ENCODE measurements at places on chromosomes 2 and 18.

DNA sequence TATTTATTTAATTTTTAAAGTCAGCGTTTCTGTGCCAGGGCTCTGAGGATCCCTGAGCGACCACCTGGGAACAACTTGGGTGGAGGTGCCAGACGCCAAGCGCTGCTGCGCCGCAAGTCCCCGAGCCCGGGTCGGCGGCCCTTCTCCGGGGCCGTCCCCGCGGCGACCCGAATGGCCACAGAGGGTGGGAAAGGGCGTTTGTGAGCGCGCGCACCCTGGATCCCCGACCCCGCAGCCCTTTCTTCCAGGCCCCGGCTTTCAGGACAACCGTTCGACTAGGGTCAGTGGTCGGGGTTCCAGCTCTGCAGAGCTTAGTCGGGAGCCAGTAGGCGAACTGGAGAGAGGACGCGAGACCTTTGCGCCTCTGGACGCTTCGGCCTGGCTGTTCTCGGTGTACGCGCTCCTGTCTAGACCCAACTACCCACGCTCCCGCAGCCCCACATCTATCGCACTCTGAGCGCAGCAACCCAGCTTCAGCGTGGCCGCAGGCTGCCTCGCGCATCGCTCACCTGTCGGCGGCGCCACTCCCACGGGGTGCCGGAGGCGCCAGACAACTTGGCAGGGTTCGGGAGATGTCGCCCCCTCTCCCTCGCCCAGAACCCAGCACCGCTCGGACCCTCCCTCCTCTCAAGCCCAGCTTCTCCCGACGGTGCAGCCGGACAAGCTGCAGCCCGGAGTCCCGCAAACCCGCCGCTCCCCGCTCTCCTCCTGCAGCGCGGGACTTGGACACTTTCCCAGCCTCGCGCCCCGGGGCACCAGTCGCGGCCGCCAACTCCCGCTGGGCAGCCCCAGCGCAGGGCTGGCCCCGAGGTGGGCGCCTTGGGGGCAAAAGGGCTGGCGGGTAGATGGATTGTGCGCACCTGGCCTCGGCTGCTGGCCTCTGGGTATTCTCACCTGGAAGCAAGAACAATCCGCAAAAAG is 758 bp downstream of the LYPD1 start:
- DNase-seq = no peak

DNA sequence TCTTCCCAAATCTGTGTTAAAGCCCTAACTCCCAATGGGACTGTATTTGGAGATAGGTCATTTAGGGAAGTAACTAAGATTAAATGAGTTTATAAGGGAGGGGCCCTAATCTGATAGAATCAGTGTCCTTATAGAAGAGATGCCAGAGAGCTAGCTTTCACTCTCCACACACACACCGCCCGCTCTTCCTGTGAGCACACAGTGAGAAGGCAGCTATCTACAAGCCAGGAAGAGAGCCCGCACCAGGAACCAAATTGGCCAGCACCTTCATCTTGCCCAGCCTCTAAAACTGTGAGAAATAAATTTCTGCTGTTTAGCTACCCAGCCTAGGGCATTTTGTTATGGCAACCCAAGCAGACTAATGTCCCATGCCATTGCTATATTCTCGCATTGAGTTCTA is 125.2 kb downstream of the RTN4 start:
- no peak for DNase-seq

DNA sequence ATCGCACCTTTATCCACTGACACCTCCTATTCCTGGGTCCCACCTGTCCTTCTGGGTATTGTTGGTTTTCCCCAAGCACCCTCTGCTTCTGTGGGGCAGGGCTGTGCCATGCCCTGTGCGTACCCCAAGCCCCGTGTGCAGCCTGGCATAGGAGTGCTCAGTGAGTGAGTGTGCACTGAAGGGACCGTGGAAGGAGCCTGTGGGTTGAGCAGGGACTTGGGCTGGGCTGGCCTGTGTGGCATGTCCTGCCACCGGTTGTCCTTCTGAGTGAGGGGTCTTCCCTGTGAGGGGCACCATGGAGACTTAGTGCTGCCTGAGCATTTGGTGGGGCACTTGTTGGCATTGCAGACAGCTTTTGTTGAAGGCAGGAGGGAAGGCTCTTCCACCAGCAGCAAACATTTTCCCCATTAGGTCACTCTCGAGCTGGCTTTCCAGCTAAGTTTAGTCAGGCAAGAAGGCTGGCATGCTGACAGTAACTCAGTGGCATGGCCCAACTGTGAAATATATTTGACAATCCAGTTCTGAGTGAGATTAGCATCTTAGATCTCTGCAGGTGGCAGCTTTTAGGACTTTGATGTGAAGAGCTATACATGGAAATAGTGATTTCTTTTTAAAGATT is 64.7 kb downstream of the LPIN1 start:
- no peak for DNase-seq

DNA sequence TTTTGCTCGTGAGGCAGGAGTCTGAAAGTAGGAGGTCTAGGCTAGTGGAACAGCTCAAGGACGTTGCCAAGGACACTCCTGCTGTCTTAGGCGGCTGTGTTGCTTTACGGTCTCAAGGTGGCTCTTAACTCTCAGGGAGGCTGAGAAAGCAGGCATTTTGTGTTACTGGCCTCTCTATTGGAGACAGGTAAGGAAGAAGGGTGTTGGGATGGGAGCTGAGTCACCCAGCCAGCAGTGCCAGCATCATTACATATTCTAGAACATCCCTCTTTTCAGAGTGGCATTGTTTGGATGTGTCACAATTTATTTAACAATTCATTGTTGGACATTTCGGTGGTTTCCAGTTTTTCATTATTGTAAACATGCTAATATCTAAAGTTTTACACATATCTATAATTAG is 30.8 kb upstream of the TMEM214 start:
- DNase-seq = no peak

GRCh38 chr2:121501031-121501430 is 29.6 kb upstream of the RNU4ATAC start:
- no peak for DNase-seq

- no peak for DNase-seq
Observed at GRCh38 chr18:12441475-12442034, 33.8 kb downstream of the PRELID3A start.

- DNase-seq = no peak
Observed at GRCh38 chr2:176068419-176068832, 15.3 kb downstream of the EVX2 start.

- DNase-seq = no peak
Observed at GRCh38 chr18:37188016-37188791, 359.3 kb downstream of the KIAA1328 start.

DNA sequence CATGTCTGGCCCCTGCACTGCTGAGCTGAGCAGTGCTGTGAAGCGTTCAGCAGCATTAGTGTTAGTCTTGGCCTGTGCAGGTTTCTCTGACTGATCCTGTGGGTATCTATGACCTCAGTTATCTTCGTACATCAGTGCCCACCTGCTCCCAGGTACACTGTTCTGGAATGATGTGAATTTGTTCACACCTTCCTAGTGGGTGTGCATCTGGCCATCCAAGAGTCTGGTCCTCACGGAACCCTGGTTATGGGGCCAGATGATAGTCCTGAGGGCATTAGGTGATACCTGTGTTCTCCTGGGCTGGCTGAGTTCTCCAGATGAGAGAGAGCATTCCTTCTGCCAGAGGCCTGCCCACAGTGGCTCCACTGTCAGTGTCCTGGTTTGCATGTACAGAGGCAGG is 57.2 kb downstream of the INPP4A start:
- DNase-seq = no peak

DNA sequence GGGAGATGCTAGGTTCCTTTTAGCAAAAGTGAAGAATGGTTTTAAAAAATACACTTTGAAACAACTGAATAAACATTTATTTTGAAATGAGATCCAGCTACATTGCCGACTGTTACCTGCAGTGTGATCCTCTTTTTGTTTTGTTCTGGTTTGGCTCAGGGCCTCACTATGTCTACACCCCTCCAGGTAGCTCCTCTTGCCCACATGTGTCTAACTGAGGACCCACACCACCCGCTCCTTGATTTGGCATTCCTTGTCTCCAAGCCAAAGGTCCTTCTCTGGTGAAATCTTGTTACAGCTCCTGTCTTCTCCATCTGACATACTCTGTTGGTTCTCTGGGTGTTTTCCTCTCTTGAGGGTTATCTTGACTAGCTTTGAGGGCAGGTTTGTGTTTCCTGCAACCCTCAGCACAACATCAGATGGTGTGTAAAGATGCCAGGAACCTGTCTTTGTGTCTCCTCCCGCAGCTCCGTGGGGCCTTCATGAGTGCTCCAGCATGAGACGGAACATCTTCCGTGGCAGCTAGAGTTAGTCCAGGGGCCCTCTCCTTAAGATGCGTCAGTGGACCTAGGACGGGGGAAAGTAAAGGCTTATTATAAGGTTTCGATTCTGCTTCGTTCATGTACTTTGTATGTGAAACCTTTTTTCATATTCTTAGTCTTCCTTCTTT is 32.1 kb downstream of the MAP4K4 start:
- no peak for DNase-seq

DNA sequence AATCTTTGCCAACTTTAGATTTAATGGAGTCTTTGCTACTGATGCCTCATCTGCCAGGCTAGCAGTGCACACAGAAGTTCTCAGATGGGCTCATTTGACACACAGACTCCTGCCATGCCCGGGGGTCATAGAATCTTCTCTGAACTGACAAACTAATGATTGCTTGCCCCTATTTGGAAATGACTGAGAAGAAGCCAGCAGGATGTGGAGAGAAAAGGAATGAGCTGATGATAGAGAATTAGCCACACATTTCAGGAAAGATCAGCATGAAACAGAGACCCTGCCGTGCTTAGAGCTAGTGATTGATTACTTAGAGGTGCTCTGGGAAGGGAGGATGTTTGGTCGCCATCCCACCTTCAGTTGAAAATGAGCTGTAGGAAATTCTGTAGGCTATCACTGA is 178.5 kb downstream of the TPGS2 start:
- DNase-seq = no peak

DNA sequence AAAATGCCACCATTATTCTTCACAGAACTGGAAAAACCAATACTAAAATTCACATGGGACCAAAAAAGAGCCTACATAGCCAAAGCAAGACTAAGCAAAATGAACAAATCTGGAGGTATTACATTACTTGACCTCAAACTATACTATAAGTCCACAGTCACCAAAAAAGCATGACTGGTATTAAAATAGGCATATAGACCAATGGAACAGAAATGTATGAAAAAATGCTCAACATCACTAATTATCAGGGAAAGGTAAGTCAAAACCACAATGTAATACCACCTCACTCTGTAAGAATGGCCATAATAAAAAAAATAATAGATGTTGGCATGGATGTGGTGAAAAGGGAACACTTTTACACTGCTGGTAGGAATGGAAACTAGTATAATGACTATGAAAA is 158.6 kb downstream of the CDH2 start:
- no peak for DNase-seq

DNA sequence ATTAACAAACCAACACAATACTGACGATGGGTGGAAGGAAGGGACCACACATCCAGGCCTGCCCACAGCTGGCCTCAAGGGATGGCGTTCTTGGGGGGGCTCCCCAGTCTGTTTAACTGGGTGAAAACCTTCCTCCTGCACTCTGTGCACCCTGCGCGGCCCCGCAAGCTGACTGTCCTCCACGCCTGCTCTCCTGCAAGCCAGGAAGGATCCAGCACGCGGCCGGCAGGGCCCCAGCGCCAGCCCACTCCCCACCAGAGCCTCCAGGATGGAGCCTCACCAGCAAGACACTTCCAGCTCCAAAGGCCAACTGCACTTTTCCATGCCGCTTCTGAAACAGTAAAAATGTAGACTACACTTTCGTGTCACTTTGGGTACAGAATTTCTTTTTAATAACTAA is 135.1 kb downstream of the ZNF516 start:
- no peak for DNase-seq

GRCh38 chr2:95337829-95338228 is 40.7 kb downstream of the KCNIP3 start:
- DNase-seq = no peak

DNA sequence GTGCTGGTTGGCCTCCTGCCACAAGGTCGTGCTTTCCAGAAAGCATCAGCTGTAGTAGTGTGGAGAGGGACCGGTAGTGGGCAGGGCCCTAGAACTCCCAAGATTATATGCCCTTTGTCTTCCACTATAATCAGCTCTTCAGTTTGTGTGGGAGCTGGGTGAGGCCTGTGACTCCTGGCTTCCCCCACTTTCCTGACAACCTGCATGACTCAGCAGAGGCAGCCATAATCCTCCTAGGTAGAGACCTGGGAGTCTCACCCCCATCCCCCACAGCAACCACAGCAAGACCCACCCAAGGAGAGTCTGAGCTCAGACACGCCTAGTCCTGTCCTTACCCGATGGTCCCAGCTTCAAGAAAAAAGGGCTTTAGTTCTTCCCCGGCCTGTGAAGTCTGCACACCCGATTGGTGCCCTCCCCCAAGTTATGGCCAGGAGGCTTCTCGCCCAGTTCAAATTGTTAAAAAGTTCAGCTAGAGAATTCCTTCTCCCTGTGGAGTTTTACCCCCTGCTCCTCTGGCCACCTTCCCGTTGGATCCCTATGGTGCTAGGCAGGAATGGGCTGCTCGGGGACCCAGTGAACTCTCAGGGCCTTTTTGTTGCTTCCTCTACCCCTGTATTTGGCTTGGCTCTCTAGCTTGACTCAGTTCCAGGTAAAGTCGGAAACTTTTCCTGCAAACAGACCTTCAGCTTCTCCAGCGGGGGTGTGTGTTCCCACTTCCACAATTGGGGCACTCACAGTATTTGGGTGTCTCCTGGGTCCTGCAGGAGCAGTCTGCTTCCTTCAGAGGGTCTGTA is 57.8 kb upstream of the FAM237A start:
- no peak for DNase-seq

DNA sequence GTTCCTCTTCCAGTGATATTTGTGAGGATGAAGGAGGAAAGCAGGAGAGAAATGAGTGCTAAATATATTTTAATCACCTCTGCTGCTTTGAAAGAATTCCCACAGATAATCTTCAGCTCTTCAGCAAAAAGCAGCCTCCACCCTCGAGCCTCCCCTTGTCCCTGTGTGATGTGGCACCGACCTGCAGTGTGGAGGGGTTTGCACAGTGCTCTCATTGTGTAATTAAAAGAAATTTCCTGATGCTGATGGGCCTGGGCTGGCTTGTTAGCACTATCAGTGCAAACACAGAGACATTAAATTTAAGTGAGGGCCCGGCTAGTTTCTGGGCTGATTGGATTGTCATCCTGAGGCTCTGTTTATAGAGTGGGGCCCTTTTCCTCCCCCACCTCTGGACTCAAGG is 53.4 kb downstream of the KIF5C start:
- DNase-seq = no peak

DNA sequence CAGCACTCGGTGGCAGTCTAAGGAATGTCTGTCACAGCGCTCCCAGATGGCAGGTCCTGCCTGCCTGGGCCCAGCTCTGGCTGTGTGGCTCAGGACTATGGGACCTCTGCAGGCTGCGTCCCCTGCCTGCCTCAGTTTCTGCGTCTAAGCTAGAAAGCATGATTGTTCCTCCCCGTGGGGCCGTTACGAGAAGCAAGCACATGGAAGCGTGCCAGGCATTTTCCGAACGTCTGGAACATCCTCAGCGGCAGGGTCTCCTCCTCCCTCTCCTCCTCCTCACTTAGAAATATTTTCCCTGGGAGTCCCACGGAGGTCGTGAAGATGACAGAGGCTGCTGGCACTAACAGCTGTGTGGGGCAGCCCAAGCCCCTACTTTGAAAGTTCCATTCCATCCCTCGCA is 43.3 kb downstream of the LRRFIP1 start:
- DNase-seq = no peak

- DNase-seq = no peak
Observed at GRCh38 chr2:212596276-212596675, 57.7 kb upstream of the ERBB4 start.
